ENCODE measurements at places on chromosomes 1 and 21. TPM values are rescaled to one million over a fixed set of nuclear protein-coding genes. Genes with fewer than 3 reads are reported as not detected.

Gene DDR2
- 0.13 TPM for total RNA-seq

Gene FAM72C
- 5.3 TPM for total RNA-seq

Gene RIPPLY3
- not detected for total RNA-seq

DNA sequence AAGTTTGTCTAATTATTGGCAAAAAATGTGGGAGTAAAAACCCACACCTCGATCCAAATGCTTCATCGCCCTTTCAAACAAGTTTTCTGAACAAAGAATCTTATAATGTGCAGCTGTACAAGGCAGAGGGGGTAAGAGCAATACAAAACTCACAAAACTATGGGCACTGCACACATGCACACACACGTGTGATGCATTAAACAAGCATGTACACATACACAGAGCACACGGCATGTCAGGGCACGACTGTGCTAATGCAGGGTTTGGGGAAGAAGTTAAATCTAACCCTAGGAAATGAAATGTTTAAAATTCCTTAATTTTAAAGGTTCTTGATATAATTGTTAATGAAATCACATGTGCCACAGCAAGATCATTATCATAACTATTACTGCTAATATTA lies 264.0 kb downstream of the SEC16B start:
- no peak overlapping the region for H3K4me3 ChIP-seq
- no peaks in the 10 kb centered on the region for H3K27me3 ChIP-seq
- DNase-seq, result no peak
- no peak overlapping the region for H3K27ac ChIP-seq
- H3K4me1 ChIP-seq, result no peaks in the 10 kb centered on the region

Gene S100A8
- total RNA-seq, result not detected

GRCh38 chr1:204128464-204128963 lies 23.3 kb downstream of the ETNK2 start:
- H3K27ac ChIP-seq, result no peak overlapping the region
- no peaks in the 10 kb centered on the region for H3K27me3 ChIP-seq
- H3K4me1 ChIP-seq, result peaks cover 4% of the 10 kb centered on the region
- no peaks in the 10 kb centered on the region for H3K36me3 ChIP-seq
- no peak overlapping the region for H3K4me3 ChIP-seq
- DNase-seq, result no peak

GRCh38 chr1:22052115-22053016 lies at the start of gene CDC42:
Gene CDC42, plus strand, starts transcription at chr1:22052709. Its CDS starts 25,770 bp downstream, at chr1:22078479.
- no peaks in the 10 kb centered on the region for H3K36me3 ChIP-seq
- peak within 1 kb of the TSS; percentile 87 for H3K27ac ChIP-seq
- peak; percentile 96 for DNase-seq
- peak within 1 kb of the TSS; percentile 83 for H3K4me3 ChIP-seq

Gene CCDC24
- 2.7 TPM for total RNA-seq

- no peaks in the 10 kb centered on the region for H3K27me3 ChIP-seq
- DNase-seq, result no peak
- no peaks in the 10 kb centered on the region for H3K4me1 ChIP-seq
- no peaks in the 10 kb centered on the region for H3K36me3 ChIP-seq
- no peak overlapping the region for H3K27ac ChIP-seq
Measured at GRCh38 chr21:25582888-25583287, 24.4 kb downstream of the MRPL39 start.

Gene GLIS1
- total RNA-seq, result not detected

Gene MYBPH
- not detected for total RNA-seq

DNA sequence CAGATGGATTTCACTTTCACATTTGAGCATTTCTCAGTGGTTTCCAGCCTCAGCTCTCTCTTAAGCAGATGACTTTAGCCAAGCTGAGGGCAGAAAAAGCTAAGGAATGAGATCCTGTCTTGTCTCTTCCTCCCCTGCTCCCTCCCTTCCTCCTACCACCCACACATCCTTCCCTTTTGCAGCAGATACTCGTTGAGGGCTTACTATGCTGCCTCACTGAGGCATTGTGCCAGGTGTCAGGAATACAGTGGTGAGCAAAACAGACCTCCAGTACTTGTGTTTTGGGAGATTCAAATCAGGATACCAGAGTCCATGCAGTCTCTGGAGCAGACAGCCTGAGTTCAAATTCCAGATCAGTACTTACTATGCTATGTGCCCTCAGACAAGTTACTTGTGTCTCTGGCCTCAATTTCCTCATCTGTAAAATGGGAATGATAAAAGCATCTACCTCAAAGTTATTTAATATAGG lies 43.2 kb downstream of the KIF26B start:
- H3K4me1 ChIP-seq, result no peaks in the 10 kb centered on the region
- DNase-seq, result no peak
- H3K27me3 ChIP-seq, result no peaks in the 10 kb centered on the region
- H3K27ac ChIP-seq, result no peak overlapping the region

GRCh38 chr1:153624965-153625611 lies 2.2 kb downstream of the S100A13 start:
- no peak overlapping the region for H3K4me3 ChIP-seq
- no peaks in the 10 kb centered on the region for H3K27me3 ChIP-seq
- H3K27ac ChIP-seq, result no peak overlapping the region
- H3K4me1 ChIP-seq, result no peaks in the 10 kb centered on the region
- no peaks in the 10 kb centered on the region for H3K36me3 ChIP-seq

DNA sequence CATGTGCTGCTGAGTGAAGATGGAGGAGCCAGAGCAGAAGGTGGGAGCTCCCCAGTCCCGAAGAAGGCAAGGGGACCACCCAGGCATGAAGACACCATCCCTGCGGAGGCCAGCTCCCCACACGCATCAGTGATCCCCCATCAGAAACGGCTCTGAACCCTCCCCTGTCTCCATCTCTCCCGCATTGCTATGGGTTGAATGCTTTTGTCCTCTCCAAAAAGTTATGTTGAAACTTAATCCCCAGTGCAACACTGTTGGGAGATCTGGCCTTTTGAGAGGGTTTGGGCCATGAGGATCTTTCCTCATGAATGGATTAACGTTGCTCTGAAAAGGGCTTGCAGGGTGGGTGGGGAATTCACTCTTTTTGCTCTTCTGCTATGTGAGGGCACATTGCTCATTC lies 147.6 kb downstream of the AJAP1 start:
- H3K27me3 ChIP-seq, result no peaks in the 10 kb centered on the region
- no peaks in the 10 kb centered on the region for H3K4me1 ChIP-seq
- no peak overlapping the region for H3K27ac ChIP-seq
- H3K4me3 ChIP-seq, result no peak overlapping the region
- no peaks in the 10 kb centered on the region for H3K36me3 ChIP-seq

GRCh38 chr1:239951511-239952140 lies 140.1 kb upstream of the FMN2 start:
- no peak overlapping the region for H3K27ac ChIP-seq
- no peak overlapping the region for H3K4me3 ChIP-seq
- H3K27me3 ChIP-seq, result no peaks in the 10 kb centered on the region
- H3K4me1 ChIP-seq, result no peaks in the 10 kb centered on the region
- no peaks in the 10 kb centered on the region for H3K36me3 ChIP-seq

Gene DENND2C
- 0.75 TPM for total RNA-seq

- H3K27me3 ChIP-seq, result no peaks in the 10 kb centered on the region
- H3K4me1 ChIP-seq, result no peaks in the 10 kb centered on the region
- no peaks in the 10 kb centered on the region for H3K36me3 ChIP-seq
- H3K4me3 ChIP-seq, result no peak overlapping the region
Measured at GRCh38 chr21:32519945-32520874, 65.1 kb downstream of the TCP10L start.

Gene GJA8
- total RNA-seq, result not detected

Measured in CD8-positive, alpha-beta memory T cell (primary cell).